Uterus (tissue), 4 donors: ENCODE measurements at places on chromosomes 3 and 15. TPM values are rescaled to one million over a fixed set of nuclear protein-coding genes. Genes with fewer than 3 reads are reported as not detected.
A peak's percentile ranks its signal among the peaks of the same experiment; 100 is the strongest.

DNA sequence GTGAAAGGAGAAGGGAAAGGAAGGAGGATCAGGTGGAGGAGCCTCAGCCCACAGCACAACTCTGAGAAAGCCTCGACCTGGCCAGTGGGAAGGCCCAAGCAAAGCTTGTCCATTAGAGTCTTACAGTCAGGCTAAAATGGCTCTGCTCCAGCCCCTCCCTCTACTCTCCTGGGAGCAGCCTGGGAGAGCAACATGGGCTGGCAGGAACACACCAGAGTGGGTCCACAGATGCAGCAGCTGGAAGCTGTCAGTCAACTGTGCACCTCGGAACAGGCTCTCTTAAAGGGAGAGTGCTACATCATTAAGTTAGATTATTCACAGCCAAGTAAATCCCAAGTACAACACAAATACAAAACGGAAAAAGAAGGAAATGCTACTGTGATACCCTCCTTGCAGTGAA lies 98.0 kb upstream of the LIMD1 start:
- no peak overlapping the region for H3K4me3 ChIP-seq
- no peaks in the 10 kb centered on the region for H3K4me1 ChIP-seq
- peak; percentile 26 for DNase-seq
- no peaks in the 10 kb centered on the region for H3K36me3 ChIP-seq
- no peaks in the 10 kb centered on the region for H3K27me3 ChIP-seq
- H3K27ac ChIP-seq = no peak overlapping the region

- H3K4me1 ChIP-seq = no peaks in the 10 kb centered on the region
- no peak overlapping the region for H3K4me3 ChIP-seq
- no peaks in the 10 kb centered on the region for H3K27me3 ChIP-seq
Observed at GRCh38 chr3:63791974-63792373, 27.1 kb upstream of the C3orf49 start.

- no peaks in the 10 kb centered on the region for H3K36me3 ChIP-seq
- no peaks in the 10 kb centered on the region for H3K27me3 ChIP-seq
- H3K4me3 ChIP-seq = no peak overlapping the region
- no peak overlapping the region for H3K27ac ChIP-seq
Observed at GRCh38 chr3:160842021-160843005, 86.3 kb downstream of the PPM1L start.

DNA sequence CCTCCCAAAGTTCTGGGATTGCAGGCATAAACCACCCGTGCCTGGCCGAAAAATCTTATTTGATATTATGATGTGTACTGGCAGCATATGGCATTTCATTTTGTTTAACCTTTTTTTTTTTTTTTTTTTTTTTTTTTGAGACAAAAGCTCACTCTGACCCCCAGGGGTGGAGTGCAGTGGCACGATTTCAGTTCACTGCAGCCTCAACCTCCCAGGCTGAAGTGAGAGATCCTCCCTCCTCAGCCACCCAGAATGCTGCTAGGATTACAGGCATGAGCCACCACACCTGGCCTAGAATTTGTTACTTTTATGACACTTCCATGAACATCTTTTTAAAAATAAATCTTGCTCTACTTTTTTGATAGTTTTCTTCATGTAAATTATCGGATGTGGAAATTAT lies 12.0 kb downstream of the TERB2 start:
- DNase-seq = no peak
- no peaks in the 10 kb centered on the region for H3K36me3 ChIP-seq
- no peaks in the 10 kb centered on the region for H3K4me1 ChIP-seq
- no peak overlapping the region for H3K27ac ChIP-seq
- no peak overlapping the region for H3K4me3 ChIP-seq

GRCh38 chr3:187288131-187288854 lies 3.2 kb downstream of the MASP1 start:
- peak overlapping the region; percentile 90 for H3K27ac ChIP-seq
- H3K27me3 ChIP-seq = no peaks in the 10 kb centered on the region
- H3K4me1 ChIP-seq = no peaks in the 10 kb centered on the region
- peak overlapping the region; percentile 52 for H3K4me3 ChIP-seq
- no peak for DNase-seq

DNA sequence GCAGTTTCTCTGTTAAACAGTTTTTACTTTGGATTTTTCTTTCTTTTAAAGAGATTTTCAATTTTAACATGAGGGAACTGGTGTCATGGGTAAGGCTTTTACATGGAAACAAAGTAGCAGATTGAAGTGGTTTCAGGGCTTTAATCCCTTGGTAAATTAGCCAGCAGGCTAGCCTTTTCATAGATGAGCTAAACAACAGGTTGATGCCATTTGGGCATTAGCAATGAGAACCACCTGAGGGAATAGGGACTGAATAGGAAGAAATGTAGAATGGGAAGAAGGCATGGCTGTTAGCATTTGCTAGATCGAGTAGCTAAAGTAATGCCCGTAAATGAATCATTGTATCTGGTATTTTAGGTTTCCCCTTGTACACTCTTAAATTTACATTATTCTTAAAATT lies 165.5 kb upstream of the MLF1 start:
- H3K27me3 ChIP-seq = no peaks in the 10 kb centered on the region
- no peak for DNase-seq
- no peak overlapping the region for H3K4me3 ChIP-seq
- no peaks in the 10 kb centered on the region for H3K4me1 ChIP-seq

The NAA50 gene
- 92.9 TPM for total RNA-seq

DNA sequence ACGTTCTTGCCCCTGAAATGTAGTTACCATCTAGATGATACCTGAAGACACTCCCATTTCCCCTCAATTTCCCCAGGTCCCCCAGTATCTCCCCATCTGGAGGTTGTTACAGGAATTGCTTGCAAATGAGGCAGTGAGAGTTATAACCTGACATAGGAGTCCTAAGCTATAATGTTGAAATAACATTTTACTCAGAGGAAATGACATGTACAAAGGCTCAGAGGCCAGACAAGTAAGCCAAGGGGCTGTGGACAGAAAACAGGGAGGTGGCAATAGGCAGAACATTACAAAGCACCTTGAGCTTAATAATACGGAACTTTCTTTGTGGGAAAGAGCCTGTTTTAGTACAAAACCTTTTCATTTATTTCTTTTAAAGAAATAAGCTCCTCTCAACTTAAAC lies 171.9 kb downstream of the FRMD5 start:
- DNase-seq = no peak
- no peaks in the 10 kb centered on the region for H3K27me3 ChIP-seq
- H3K27ac ChIP-seq = no peak overlapping the region
- no peaks in the 10 kb centered on the region for H3K36me3 ChIP-seq

DNA sequence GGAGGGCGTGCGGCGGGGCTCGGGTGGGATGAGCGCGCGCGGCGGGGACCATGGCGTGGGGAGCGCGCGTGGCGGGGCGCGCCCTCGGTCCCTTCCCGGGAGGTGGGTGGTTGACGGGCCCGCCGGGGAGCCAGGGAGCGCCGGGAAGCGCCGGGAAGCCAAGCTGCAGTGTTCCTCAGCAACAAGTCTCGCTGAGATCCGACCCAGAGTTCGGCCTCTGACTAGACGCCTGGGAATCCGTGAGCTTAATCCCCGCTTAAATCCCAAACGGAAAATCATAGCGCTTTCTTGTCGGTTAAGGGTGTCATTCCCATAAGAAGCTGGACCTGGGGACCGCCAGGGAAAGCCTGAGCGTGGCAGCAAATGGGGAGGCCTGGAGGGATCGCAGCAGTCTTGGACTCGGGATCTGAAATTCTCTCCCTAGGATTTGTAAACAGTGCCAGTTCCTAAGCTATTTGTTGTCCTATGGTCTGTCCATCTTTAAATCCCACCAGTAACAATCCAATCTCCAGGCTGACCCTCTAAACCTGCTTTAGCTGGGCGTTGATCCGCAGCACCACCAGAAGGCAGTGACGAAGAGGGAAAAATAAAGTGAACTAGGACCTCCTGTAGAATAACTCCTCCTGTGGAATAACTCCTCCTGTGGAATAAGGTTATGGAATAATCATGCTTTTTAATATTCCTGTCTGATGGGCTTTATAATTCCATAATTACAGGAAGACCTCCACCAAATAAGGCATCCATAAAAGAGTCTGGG lies 570 bp upstream of the NEDD4 start:
- H3K36me3 ChIP-seq = no peaks in the 10 kb centered on the region
- H3K4me1 ChIP-seq = no peaks in the 10 kb centered on the region
- H3K27ac ChIP-seq = peak overlapping the region; percentile 97

The RAB8B gene
- 47.6 TPM for total RNA-seq

DNA sequence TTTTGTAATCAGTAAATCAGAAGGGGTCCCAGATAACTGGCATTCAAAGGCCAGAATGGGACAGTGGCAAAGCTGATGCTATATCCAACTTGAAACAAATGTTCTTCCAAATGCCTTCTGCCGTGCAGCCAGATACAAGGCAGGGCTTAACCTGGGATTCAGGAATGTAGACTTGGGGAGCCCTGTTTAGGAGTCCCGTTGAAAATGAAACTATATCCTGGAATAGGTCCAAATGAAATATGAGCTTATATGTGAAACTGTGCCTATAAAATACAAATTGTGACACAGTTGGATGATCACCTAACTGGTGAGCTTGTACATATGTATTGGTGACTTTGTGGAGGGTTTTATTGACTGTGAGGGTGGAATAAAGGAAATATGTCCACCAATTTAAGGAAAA lies 28.7 kb downstream of the FRMD4B start:
- DNase-seq = no peak
- no peaks in the 10 kb centered on the region for H3K4me1 ChIP-seq
- no peak overlapping the region for H3K4me3 ChIP-seq
- H3K36me3 ChIP-seq = no peaks in the 10 kb centered on the region
- H3K27me3 ChIP-seq = no peaks in the 10 kb centered on the region
- H3K27ac ChIP-seq = no peak overlapping the region

GRCh38 chr3:66499881-66500575 lies 794 bp downstream of the LRIG1 start:
- H3K27me3 ChIP-seq = no peaks in the 10 kb centered on the region
- H3K27ac ChIP-seq = peak overlapping the region; percentile 94
- H3K4me3 ChIP-seq = peak overlapping the region; percentile 84
- H3K36me3 ChIP-seq = no peaks in the 10 kb centered on the region
- DNase-seq = peak; percentile 42
- H3K4me1 ChIP-seq = no peaks in the 10 kb centered on the region

The SEC22C gene
- total RNA-seq = 71.8 TPM

GRCh38 chr3:171680726-171681411 lies 129.4 kb downstream of the PLD1 start:
- no peak overlapping the region for H3K4me3 ChIP-seq
- DNase-seq = no peak
- no peaks in the 10 kb centered on the region for H3K36me3 ChIP-seq
- H3K27me3 ChIP-seq = no peaks in the 10 kb centered on the region

The GP5 gene
- total RNA-seq = 0.24 TPM

The GABRR3 gene
- not detected for total RNA-seq

DNA sequence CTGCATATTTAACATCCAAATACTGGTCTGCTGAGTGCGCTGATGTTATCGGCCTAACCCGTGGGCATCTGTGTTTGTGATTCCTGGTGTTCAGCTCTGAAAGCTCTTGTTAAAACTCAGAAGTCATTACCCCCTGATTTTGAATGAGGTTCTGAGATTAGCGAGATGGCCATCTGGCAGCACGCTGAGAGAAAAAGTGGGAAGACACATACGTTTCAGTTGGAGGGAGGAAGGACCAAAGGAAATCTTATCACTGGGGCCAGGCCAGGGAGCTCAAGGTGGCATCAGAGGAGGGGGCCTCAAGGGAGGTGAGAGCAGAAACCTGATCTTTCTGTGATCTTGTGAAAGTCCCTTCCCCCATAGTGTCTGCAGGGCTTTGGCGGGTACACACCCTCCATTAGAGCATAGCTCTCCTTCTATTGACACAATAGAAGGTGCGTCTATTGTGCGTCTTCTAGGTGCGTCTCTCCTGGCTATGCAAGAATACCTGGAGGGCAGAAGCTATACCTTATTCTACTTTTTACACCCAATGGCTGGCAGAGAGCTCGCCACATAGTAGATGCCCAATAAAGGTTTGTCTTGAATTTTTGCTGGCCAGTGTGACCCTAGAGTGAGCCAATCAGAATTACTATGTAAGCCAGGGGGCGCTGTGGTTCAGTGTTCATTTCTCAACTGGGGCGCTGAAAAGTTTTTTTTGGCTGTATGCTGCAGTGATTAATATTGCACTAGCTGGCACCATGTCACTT lies 182.4 kb downstream of the SHQ1 start:
- H3K4me3 ChIP-seq = no peak overlapping the region
- no peaks in the 10 kb centered on the region for H3K27me3 ChIP-seq
- no peaks in the 10 kb centered on the region for H3K36me3 ChIP-seq

- no peak for DNase-seq
- H3K27me3 ChIP-seq = no peaks in the 10 kb centered on the region
- H3K27ac ChIP-seq = no peak overlapping the region
Observed at GRCh38 chr3:45529697-45530096, 64.9 kb upstream of the LIMD1 start.

- no peak overlapping the region for H3K4me3 ChIP-seq
- H3K4me1 ChIP-seq = peaks cover 5% of the 10 kb centered on the region
- DNase-seq = no peak
- peak overlapping the region; percentile 46 for H3K27ac ChIP-seq
Observed at GRCh38 chr3:171788546-171789351, 21.5 kb downstream of the PLD1 start.

- H3K27me3 ChIP-seq = no peaks in the 10 kb centered on the region
- H3K27ac ChIP-seq = no peak overlapping the region
- H3K4me3 ChIP-seq = no peak overlapping the region
- no peaks in the 10 kb centered on the region for H3K4me1 ChIP-seq
Observed at GRCh38 chr3:14289590-14290461, 111.2 kb downstream of the LSM3 start.

GRCh38 chr3:77467702-77468625 lies 428.1 kb downstream of the ROBO2 start:
- H3K36me3 ChIP-seq = no peaks in the 10 kb centered on the region
- H3K27me3 ChIP-seq = no peaks in the 10 kb centered on the region
- H3K4me3 ChIP-seq = no peak overlapping the region
- no peaks in the 10 kb centered on the region for H3K4me1 ChIP-seq
- no peak for DNase-seq
